Lower leg skin (tissue), 4 donors: ENCODE measurements at places on chromosomes 4 and X. TPM values are rescaled to one million over a fixed set of nuclear protein-coding genes. Genes with fewer than 3 reads are reported as not detected.

DNA sequence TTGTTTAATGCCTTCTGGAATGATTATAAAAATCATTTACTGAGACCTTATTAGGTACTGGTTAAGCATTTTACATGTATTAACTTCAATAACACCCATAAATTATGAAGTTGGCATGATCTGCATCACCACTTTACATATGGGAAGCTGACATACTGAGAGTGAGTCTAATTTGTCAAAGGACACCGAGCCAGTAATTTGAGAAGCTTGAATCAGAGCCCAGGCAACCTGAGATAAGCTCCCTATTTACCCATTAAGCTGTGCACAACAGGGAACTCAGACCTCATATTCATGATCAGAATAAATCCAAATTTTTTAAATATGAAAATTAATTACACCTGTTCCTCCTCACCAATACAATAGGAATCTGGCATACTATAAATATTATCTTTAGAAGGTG lies 247.9 kb upstream of the EPHA5 start:
- DNase-seq = no peak

The ARHGAP36 gene
- not detected for total RNA-seq

The RAB39B gene
- total RNA-seq = 0.08 TPM

The CD99L2 gene
- total RNA-seq = 26.8 TPM

The TLR1 gene
- 10.2 TPM for total RNA-seq
